ENCODE measurements at places on chromosomes 3 and 15. TPM values are rescaled to one million over a fixed set of nuclear protein-coding genes. Genes with fewer than 3 reads are reported as not detected.

- no peak for DNase-seq
These were observed 24.5 kb downstream of the ABHD6 start for GRCh38 chr3:58261954-58262666.

DNA sequence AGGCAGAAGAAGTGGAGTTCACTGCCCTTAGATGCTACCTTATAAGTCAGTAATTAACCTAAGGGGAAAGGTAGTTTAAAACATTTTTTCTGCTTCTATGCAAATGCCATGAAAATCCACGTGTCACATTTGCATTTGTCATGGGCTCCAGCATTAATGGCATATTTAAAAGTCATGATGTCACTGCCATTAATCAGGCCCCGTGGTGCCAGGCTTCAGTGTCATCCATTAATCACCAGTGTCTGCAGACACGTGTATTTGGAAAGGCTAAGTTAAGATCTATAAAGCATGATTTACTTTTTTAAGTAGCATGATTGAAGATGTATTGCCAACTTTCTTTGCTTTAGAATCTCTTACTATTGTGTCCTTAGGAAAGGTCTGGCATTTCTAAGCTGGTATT is 857.8 kb downstream of the TUSC7 start:
- DNase-seq = no peak

DNA sequence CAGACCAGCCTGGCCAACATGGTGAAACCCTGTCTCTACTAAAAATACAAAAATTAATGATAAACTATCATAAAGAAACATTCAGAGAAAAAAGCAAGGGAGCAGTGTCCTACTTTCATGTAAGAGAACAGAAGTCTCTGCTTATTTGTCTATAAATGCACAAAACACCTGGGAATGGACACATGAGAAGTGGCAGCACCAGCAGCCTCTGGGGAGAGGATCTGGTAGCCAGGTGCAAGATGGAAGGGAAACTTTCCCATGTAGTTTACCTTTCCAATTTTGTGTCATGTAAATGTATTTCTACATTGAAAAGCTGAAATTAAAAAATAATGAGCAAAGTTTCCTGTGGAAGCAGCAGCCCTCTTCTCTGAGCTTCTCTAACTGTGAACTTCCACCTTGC is 18.8 kb downstream of the SCAP start:
- DNase-seq = no peak

GRCh38 chr3:105253225-105253624 is 113.5 kb upstream of the ALCAM start:
- DNase-seq = no peak

DNA sequence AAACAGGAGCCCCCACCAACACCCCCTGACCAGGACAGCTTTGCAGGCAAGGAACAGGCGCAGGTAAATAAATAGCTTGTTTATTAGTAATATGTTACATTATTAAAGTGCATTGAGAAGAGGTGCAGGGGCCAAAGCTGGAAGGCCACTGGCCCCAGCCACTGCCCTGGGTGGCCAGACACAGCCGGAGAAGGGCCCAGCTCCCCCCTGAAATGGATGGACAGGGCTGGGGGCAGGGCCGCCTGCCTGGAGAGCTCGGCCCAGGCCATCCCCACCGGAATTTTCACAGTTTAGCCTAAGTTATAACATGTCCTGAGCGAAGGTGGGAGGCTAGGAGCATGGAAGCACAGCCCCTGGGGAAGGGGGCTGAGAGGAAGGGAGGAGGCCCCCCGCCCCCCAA is 24.5 kb downstream of the SEMA7A start:
- no peak for DNase-seq

DNA sequence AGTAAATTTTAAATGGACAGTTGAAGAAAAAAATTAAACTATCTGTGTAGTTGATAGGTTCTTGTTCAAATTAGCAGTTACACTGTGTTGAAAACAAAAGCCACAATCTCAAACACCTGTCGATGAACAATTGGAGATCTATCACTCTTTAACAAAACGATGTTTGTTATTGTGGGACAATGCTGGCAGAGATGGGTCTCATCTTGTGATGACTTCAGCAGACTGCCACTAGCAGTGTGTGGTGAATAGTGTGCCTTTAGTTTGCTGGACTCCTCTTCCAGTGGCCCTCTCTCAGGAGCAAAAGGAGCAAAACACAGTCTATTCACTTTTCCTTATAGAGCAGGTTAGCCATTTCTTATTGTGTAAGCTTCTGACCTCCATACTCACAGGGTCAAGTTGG is 14.7 kb upstream of the TRIM59 start:
- DNase-seq = no peak

- DNase-seq = no peak
These were observed 9.2 kb upstream of the SSR3 start for GRCh38 chr3:156563900-156564682.

- DNase-seq = no peak
These were observed 6.7 kb downstream of the ITIH1 start for GRCh38 chr3:52784021-52784621.

- peak; percentile 89 for DNase-seq
These were observed 6.1 kb downstream of the IL17RD start for GRCh38 chr3:57158813-57159738.

DNA sequence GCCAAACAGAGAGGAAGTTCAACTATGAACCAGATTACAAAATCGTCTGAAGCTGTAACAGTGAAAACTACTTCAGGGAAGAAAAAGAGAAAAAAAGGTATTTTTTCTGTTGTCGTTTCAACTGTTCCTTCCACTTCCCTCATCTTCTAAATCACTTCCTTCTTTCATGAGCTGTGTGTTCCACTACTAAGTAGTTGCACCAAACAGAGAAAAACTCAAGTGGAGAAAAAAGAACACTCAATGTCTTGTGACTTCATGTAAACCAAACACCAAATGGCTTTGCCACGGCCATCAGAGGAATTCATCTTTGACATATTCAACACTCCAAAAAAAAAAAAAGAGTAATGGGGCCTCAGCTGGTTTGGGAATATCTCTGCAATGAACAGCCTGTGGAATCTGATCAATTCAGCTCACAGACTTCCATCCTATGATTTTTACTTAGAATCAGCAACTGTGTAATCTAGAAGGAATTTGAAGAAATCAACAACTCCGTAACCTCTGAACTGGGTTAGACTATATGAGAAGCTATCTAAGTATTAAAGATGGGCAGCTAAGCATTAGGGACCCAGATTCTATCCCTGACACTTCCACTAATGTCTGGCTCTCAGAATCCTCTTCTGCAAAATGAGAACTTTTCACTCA is 47.5 kb upstream of the RNF7 start:
- no peak for DNase-seq

DNA sequence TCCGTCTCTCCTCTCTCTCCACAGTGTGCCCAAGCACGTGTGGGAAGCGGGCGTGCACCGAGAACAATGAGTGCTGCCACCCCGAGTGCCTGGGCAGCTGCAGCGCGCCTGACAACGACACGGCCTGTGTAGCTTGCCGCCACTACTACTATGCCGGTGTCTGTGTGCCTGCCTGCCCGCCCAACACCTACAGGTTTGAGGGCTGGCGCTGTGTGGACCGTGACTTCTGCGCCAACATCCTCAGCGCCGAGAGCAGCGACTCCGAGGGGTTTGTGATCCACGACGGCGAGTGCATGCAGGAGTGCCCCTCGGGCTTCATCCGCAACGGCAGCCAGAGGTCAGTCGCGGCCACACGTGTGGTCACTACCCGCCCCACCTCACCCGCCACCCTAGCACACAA is 116.3 kb downstream of the PGPEP1L start:
- no peak for DNase-seq

DNA sequence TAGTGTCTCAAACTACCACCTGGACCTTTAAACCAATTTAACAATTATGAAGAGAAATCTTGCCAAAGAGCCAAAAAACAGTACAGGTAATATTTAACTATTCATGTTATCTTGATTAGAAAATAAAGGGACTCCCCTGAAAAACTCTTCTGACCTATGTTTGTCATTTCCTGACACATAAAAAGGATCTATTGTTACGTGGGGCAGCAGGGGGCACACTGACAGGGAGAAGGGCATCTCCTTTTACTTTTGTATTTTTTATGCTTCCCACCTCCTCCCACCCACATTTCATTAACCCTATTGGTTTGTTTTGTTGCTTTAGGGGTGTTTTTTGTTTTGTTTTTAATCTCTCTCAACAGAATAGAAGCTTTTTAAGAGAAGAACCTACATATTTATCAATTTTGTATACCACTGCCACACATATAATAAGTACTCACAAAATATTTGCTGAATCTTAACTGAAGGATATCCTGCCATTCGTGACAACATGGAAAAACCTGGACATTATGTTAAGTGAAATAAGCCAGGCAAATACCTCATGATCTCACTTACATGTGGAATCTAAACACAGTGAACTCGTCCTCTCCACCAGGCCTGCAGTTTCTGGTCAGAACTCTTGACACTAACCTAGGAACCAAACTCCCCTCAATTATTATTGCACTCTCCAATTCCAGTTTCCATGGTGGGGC is 17.7 kb downstream of the STAG1 start:
- DNase-seq = peak; percentile 56

DNA sequence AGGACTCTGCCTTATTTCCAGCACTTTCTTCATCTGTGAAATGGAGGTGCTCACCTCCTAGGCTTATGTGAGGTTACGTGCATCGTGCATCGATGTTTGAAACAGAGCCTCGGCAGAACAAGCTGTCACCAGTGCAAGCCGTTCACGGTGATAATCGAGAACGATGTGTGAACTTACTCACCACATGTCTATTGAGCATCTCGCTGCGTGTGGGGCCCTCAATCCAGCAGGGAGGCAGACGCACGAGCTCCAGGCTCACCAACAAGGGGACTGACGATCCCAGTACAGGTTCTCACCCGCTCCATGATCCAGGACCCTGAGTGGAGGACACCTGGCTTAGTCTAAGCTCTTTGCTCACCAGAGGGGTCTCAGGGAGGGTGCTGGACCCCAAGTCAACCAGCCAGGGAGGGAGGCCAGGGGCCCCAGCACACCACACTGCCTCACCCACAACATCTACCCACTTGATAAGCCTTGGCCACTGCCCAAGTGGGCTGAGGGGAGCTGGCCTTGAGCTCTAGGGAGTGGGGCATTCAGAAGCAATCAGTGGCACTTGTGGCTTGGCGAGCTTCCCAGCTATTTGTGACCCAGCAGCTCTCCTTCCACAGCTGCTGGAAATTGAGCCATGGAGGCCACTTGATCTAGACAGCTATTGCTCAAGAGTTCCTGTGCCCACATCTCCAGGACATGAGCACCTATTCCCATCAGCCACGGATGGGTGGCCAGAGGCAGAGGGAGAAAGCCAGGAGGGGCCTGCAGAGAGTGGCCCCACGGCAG is 34.4 kb upstream of the SLC6A1 start:
- DNase-seq = no peak

DNA sequence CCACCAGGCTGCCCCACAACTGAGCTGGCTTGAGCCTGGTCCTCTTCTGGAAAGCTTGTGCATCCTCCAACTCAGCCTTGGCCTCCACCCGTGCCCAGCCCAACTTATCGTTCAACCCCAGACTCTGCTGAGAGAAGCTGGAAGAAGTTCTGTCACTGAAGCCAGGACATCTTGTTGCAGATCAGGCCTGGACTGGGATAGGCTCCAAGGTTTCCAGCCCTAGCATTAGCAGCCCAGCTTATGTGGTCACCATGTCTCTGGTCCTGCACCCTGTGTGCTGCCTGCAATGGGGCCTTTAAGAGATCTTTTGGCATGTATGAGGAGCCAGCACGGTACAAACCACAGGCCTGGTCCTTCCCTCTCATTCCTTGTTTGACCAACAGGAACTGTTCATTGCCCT is 15.2 kb upstream of the CAMP start:
- no peak for DNase-seq

DNA sequence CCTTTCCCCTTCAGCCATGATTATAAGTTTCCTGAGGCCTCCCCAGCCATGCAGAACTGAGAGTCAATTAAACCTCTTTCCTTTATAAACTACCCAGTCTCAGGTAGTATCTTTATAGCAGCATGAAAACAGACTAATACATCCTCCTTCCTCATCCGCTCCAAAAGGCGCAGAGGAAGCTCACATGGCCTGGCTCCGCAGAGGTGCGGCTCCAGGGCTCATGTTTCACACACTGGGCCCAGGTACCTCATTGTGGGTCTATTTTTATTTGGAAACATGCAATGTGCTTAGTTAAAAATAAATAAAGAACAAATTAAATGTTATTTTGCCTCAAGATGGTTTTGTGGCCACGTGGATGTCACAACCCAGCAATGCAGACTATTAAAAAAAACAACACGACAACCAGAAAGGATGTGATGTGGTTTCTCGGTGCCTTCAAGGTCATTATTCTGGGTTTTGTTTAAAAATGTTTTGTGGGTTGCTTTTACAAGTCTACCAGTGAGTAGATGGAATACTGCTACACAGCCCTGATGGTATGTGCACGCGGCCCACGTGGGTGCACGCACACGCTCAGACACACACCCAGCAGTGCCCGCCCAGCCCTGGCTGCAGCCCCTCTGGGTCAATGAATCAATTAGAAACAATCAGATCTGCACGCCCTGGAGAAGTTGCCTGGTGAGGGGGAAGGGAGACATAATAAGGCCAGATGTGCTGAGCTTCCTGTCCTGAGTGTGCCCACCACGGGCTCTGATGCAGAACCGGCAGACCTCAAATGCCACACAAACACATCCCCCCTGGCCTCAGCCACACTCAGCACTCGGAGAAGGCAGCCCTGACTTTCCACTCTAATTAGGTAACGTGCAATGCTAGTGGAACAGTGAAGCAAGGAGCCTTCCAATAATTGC is 140.1 kb downstream of the ADAMTS17 start:
- DNase-seq = no peak

- DNase-seq = no peak
These were observed 2.7 kb upstream of the KNL1 start for GRCh38 chr15:40591389-40591788.

- peak; percentile 25 for DNase-seq
These were observed 121.7 kb downstream of the PLD1 start for GRCh38 chr3:171688593-171688992.

GRCh38 chr3:13705051-13705450 is 156.1 kb downstream of the FBLN2 start:
- DNase-seq = no peak

DNA sequence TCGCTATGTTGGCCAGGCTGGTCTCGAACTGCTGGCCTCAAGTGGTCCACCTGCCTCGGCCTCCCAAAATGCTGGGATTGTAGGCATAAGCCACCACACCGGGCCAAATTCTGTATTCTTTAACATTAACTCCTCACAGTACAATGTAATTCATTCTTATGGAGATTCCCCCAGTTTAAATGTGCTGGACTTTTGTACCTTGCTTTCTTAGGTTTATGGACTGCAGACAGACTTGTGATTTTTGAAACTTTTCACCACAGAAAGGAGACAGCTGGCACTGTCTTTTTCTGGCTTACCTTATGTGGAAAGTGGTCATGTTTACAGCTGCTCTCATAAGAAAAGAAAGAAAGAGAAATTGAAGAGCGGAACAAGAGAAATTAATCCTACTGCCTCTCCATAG is 103.8 kb downstream of the IQCH start:
- DNase-seq = no peak

The UBL7 gene
- 187 TPM for total RNA-seq

The POPDC2 gene
- 0.39 TPM for total RNA-seq

The FETUB gene
- 1.9 TPM for total RNA-seq

The HRG gene
- not detected for total RNA-seq

The TMCO5A gene
- not detected for total RNA-seq

The UCN2 gene
- total RNA-seq = 20.4 TPM

The HGD gene
- not detected for total RNA-seq

The PAQR9 gene
- not detected for total RNA-seq

The GOLGA8M gene
- total RNA-seq = not detected

The VWA5B2 gene
- not detected for total RNA-seq

The GP5 gene
- not detected for total RNA-seq

The FAM174B gene
- total RNA-seq = 0.37 TPM
